ENCODE measurements at places on chromosomes 2 and 18.

DNA sequence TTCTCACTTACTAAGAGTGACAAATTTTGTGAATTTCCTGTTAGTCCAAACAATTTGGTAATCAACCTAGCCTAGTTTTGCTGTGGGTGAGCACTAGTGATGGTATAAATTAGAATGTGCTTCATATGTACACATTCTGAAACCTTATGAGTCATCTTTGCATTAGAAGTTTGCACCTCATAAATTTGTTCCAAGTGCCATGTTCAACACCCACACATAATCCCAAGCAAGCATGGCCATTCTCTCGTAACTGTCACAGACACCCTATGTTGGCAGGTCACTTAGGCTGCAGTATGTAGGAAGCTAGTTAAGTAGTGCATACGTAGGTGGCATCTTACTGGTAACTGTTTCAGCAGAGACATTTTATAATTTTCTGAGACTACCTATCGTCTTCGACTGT is 46.9 kb downstream of the NAB1 start:
- no peak for DNase-seq

DNA sequence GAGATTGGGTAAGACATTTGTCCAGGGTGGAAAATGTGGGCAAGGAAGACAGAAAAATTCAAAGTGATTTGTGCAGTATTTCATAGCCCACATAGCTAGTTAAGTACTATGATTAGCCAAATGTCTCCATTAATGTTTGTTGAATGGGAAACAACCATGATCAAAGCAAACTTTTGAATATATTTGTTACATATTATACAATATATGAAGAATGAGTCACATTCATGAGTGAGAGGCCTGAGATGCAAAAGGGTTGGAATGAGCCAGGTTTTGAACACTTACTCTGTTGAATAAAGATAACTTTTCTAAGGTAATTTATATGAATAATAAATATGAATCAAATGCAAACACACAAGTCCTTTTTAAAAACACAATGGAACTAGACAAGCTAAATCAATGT is 984.5 kb upstream of the CDH2 start:
- DNase-seq = no peak

DNA sequence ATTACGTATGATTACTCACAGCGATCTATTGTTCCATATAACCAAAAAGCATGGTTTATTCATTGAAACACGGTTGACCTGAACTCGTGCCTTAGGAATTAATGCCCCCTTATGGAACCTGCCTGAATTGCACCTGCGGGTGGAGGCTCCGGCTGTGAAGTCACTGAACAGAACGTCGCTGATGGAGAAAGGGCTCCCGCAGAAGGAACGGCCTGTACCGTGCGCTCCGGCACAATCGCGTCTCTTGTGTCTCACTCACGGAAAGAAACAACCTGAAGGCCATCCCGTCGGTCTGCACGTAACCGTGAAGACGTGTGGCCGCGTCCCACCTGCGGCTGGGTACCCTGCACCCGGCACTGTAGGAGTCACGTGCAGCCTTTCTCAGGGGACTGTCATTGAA is 133.1 kb downstream of the NFATC1 start:
- DNase-seq = peak; percentile 72

DNA sequence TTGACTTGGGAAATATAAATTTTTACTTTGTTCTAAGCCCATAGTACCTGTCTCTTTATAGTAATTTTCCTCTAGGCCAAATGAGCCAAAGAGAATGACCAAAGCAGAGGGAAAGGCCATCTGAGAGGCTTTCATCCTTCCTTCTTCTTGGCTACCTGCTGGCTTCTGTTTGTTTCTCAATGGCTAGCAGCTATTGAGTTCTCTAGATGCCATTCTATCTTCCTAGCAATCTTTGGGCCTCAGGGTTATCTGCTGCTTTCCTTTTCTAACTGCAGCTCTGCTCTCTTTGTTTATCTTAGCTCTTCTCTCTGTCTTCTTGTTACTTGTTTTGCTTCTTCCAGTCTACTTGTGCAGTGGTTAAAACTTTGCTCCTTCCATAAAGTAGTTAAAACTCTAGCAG is 601.1 kb upstream of the NRXN1 start:
- DNase-seq = no peak

- no peak for DNase-seq
These were observed 51.7 kb downstream of the ARHGAP28 start for GRCh38 chr18:6781142-6781714.

DNA sequence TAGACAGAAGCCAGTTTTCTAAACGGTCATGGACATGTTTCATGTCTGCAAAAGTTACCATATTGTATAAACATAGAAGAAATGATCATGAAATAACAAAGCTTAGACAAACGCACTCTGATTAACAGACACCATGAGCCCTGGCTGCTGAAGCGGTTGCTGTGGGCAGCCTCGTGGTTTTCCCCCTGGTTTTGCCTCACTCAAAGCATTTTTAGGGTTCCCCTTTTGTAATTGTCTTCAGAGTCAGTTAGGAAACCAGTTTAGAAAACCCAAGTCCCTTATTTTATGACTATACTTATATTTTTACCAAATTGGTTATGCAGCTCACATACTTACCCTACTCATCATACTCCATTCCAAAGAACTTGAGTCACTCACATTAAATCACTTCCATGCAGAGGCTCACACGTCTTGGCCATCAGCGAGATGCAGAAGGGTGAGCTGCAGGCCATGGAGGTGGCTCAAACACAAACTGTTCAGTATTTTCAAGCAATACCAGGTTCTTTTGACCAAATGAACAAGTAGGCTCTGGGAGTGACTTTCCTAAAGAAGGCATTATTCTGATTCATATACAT is 105.6 kb upstream of the SALL3 start:
- no peak for DNase-seq

GRCh38 chr2:101714118-101714517 is 16.6 kb downstream of the MAP4K4 start:
- no peak for DNase-seq

DNA sequence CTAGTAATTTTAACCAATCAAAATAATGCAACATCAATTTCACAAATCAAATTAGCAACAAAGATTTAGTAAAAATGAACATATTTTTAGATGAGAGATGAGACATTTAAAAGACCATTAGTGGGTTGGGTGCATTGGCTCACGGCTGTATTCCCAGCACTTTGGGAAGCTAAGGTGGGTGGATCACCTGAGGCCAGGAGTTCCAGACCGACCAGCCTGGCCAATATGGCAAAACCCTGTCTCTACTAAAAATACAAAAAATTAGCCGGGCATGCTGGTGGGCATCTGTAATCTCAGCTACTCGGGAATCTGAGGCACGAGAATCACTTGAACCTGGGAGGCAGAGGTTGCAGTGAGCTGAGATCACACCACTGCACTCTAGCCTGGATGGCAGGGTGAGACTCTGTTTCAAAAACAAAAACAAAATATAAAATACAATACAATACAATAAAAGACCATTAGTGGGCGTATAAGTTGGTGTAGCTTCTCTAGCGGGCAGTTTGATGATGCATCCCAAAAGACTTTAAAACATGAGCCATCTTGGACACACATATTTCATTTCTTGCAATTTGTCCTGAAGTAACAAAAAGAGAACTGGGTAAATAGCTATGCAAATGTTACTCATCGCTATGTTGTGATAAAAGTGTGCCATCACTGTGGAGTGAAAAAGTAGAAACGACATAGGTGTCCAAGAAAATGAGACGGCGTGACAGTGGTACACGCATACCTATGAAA is 101.8 kb downstream of the COL6A3 start:
- no peak for DNase-seq

GRCh38 chr2:134457765-134458472 is 204.0 kb downstream of the MGAT5 start:
- no peak for DNase-seq

- no peak for DNase-seq
These were observed 52.2 kb downstream of the NGEF start for GRCh38 chr2:232960862-232961261.

DNA sequence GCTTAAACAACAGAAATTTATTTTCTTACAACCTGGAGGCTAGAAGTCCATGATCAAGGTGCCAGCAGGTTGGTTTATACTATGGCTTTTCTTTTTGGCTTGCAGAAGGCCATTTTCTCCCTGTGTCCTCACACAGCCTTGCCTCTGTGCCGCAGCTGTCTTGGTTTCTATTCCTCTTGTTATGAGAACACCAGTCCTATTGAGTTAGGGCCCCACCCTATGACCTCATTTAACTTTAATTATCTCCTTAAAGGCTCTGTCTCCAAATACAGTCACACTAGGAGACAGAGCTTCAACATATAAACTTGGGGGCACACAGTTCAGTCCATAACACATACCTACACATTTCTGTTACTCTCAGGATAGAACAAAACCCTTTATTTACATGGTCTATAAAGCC is 17.3 kb upstream of the RHOB start:
- DNase-seq = no peak

GRCh38 chr2:11177871-11178690 is 22.8 kb downstream of the SLC66A3 start:
- no peak for DNase-seq

DNA sequence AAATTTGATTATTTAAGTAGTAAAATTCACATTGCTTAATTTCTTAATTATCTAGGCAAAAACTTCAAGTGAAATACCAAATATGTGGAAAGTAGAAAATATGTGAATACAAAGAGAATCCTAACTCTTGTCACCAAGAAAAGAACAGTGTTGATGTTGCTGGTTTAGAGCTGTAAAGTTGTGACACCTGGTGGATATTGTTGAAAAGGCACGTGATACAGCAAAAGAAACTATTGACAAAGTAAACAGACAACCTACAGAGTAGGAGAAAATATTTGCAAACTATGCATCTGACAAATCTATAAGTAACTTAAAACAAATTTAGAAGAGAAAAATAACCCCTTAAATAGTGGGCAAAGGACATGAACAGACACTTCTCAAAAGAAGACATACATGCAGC is 25.6 kb upstream of the ZC3H15 start:
- no peak for DNase-seq

DNA sequence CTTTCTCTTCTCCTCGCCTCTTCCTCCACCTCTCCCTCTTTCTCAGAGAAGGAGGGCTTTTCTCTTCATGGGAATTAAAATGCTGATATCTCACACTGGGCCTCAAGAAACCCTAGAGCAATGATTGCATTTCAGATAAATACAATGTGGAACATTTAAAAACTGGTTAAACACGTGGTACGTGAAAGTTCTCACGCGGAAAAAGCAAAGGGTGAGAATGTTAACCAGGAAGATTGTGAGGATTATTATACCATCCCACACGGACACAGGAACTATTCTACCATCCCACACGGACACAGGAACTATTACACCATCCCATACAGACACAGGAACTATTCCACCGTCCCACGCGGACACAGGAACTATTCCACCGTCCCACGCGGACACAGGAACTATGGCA is 182.4 kb downstream of the TMEM18 start:
- DNase-seq = no peak

- DNase-seq = no peak
These were observed 3.2 kb upstream of the SH3RF3 start for GRCh38 chr2:109125593-109126500.

- no peak for DNase-seq
These were observed 90.2 kb downstream of the ZFP36L2 start for GRCh38 chr2:43136011-43136799.

DNA sequence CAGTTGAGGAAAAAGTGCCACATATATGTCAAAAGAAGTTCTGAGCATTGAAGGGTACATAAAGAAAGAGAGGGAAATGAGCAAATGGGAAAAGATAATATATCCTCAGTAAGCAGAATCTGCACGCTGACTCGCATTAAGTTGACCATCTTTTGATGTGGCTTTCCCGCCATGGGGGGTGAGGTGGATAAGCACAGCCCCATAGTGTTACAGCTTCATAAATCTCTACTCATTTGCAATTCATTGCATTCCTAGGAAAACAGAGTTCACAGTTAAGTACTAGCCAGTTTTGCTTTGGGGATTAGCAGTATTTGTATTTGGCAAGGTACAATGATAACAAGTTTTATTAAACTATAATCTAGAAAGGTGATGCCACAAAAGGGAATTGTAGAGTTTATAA is 814.2 kb downstream of the LRP1B start:
- no peak for DNase-seq

- no peak for DNase-seq
These were observed 50.7 kb upstream of the MGAT5 start for GRCh38 chr2:134203175-134203574.

Data from activated gamma-delta T cell treated with Interleukin-2 at 50 U/mL for 16 hours (primary cell).